ENCODE measurements at places on chromosomes 3 and 15. TPM values are rescaled to one million over a fixed set of nuclear protein-coding genes. Genes with fewer than 3 reads are reported as not detected.

EIF4G1 gene
- 246 TPM for total RNA-seq

TTLL13 gene
- total RNA-seq: 1.4 TPM

ZNF621 gene
- total RNA-seq: 27.4 TPM

GOLGA6L4 gene
- total RNA-seq: 3.1 TPM

CLRN1 gene
- not detected for total RNA-seq

CCR9 gene
- 4.5 TPM for total RNA-seq

ACKR4 gene
- 0.17 TPM for total RNA-seq

DNA sequence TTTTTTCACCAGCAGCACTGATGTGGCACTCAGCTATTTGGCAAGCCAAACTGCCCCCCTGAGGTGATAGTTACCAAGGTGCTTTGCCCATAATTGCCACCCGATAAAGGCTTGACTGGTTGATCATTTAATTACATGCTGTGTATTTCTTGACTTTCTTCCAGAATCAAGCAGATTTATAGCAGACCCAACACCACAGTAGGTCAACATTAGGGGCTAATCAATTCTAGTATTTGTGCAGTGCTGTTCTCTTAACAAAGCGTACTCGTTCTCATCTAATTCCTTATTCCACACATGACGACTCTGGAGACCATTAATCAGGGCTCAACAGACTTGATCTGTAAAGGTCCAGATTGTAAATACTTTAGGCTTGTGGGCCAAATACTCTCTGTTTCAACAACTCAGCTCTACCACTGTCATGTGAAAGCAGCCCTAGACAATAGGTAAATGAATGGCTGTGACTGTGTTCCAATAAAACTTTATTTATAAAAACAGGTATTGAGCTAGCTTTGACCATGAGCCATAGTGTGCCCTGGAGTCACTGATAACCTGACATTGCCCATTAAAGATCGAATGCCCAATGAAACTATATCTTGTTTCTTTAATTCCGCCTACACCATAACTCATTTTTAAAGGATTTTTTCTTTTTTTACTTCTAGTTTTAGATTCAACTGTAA, 119.1 kb upstream of the TMC3 start:
- no peak for DNase-seq
- no peaks in the 10 kb centered on the region for H3K27me3 ChIP-seq
- no peak overlapping the region for H3K27ac ChIP-seq
- H3K36me3 ChIP-seq: no peaks in the 10 kb centered on the region

GRCh38 chr15:62426387-62426956, 261.4 kb upstream of the C2CD4B start:
- no peaks in the 10 kb centered on the region for H3K36me3 ChIP-seq
- no peaks in the 10 kb centered on the region for H3K4me1 ChIP-seq
- peaks cover 4% of the 10 kb centered on the region for H3K27me3 ChIP-seq
- H3K4me3 ChIP-seq: no peak overlapping the region
- no peak overlapping the region for H3K27ac ChIP-seq
- DNase-seq: no peak

GRCh38 chr15:26634319-26634718, 138.5 kb downstream of the GABRB3 start:
- no peaks in the 10 kb centered on the region for H3K36me3 ChIP-seq
- no peak overlapping the region for H3K4me3 ChIP-seq
- H3K27ac ChIP-seq: no peak overlapping the region
- no peak for DNase-seq
- no peaks in the 10 kb centered on the region for H3K4me1 ChIP-seq
- no peaks in the 10 kb centered on the region for H3K27me3 ChIP-seq

DNA sequence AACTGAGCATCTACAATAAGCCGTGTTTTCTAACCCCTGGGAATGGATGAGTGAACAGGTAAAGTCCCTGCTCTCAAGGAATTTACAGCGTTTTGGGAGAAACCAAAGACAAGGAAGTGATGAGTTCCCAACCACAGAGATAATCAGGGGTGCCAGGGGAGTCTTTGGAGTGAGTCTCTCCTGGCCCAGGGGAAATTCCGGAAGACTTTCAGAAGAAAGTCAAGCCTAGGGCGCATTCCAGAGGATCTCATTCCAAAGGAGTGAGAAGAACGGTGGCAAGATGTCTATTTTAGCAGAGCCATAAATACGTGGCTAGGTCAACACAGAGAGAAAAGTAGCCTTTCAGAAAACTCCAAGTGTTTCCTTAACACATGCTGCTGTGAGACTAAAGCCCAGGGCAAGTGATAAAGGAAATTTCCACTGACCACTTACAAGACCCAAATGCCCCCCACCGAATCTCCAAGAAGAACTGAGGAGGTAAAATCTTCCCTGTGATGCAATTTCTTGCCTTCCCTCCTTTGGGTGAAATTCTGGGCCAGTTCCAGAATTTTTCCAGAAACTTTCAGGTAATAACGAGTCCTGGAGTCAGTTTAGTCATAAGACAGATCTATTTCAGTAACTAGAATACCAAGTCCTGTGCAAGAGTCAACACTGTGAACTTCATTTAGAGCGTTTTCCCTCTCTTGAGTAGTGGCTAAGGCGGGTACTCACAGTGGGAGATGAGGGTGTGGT, 437.4 kb downstream of the NR2F2 start:
- H3K36me3 ChIP-seq: no peaks in the 10 kb centered on the region
- H3K4me3 ChIP-seq: no peak overlapping the region
- DNase-seq: no peak
- H3K4me1 ChIP-seq: no peaks in the 10 kb centered on the region

DNA sequence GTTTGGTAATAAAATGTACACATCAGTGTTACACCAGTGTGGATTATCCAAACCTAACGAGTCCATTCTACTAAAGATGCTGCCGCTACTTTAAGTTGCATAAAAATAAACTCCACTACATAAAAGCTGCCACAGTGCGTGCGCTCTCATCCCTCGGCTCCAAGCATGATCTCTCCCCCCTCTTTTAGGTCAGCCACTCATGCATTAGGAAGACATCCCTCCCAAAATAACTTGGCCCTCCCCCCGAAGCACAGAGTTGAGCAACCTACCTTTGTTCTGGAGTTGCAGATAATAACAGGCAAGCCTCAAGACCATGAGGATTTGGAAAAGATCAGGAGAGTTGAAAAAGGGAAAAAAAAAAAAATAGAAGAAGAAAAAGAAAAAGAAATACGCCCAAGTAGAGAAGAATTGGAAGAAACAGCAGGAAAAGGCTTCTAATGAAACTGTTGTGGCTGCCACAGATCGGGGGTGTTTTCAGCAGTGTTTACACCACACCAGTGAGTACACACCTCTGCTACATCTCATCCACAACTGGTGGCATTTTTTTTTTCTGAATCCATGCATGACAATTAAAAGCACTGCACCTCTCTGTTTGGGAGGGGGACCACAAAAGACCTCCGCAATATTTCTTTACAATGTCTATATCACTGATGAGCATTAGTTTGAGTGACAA, 339.2 kb downstream of the FOXP1 start:
- DNase-seq: no peak
- no peaks in the 10 kb centered on the region for H3K27me3 ChIP-seq
- peaks cover 7% of the 10 kb centered on the region for H3K4me1 ChIP-seq
- no peak overlapping the region for H3K27ac ChIP-seq
- no peak overlapping the region for H3K4me3 ChIP-seq

DNA sequence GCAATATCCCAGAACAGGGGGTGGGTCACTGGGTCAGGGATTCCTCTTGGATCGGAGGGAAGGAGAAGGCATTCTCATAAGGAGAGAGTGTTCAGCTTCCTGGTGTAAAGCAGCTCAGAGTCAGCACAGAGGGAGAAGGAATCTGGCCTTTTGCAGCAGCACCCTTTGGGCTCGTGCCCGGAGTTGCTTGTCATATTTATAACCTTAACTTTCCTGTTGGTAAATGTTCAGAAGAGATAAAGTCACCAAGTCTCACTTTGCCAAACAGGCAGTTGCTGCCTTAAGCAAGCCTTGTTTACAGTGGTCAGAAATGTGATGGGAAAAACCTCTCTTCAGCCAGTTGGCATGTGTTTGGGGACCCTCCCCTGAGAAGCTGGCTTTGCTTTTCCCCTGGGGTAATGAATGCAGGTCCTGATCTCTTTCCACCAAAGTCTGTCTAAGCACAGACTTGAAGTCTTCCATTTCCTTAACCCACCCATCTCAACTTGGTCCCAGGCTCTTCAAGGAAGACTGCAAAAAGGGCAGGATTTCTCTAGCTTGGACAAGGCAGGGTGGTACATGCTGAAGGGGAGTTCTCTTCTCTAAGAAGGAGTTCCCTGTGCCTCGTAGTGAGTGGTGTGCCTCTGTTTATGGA, 206.9 kb upstream of the BHLHE40 start:
- no peaks in the 10 kb centered on the region for H3K27me3 ChIP-seq
- no peaks in the 10 kb centered on the region for H3K4me1 ChIP-seq
- no peak overlapping the region for H3K27ac ChIP-seq
- peaks cover 9% of the 10 kb centered on the region for H3K36me3 ChIP-seq

- H3K4me1 ChIP-seq: no peaks in the 10 kb centered on the region
- no peak for DNase-seq
- no peak overlapping the region for H3K27ac ChIP-seq
- no peak overlapping the region for H3K4me3 ChIP-seq
These were observed 36.2 kb downstream of the ICE2 start for GRCh38 chr15:60442763-60443162.

DNA sequence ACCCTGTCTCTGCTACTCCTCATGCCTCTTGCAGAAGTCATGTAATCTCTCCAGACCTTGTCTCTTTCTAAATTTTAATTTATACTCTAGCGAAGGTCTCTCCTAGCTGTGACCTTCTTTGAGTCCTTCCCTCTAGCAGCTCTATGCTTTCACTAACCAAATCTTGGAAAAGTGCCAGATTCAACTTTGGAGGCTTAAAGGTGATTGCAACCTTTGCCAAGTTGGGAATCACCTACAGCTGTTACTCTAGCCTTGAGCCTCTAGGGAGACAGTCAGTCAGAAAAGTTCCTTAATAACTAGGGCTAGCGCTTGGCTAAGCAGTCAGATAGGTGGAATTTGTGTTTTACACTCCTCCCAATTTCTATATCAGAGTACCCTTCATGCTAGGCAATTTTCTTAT, 46.1 kb upstream of the ABI3BP start:
- H3K27me3 ChIP-seq: no peaks in the 10 kb centered on the region
- DNase-seq: no peak
- H3K27ac ChIP-seq: no peak overlapping the region
- H3K4me3 ChIP-seq: no peak overlapping the region
- no peaks in the 10 kb centered on the region for H3K36me3 ChIP-seq

GRCh38 chr3:20322085-20322484, 136.1 kb upstream of the SGO1 start:
- H3K4me1 ChIP-seq: no peaks in the 10 kb centered on the region
- H3K27ac ChIP-seq: no peak overlapping the region
- H3K4me3 ChIP-seq: no peak overlapping the region
- no peaks in the 10 kb centered on the region for H3K36me3 ChIP-seq
- H3K27me3 ChIP-seq: no peaks in the 10 kb centered on the region

GRCh38 chr3:141280690-141281089, 49.1 kb downstream of the PXYLP1 start:
- H3K4me3 ChIP-seq: no peak overlapping the region
- no peaks in the 10 kb centered on the region for H3K36me3 ChIP-seq
- no peak overlapping the region for H3K27ac ChIP-seq
- no peak for DNase-seq

GRCh38 chr3:126053513-126053912, 30.4 kb downstream of the SLC41A3 start:
- peaks cover 3% of the 10 kb centered on the region for H3K36me3 ChIP-seq
- H3K4me1 ChIP-seq: no peaks in the 10 kb centered on the region
- H3K4me3 ChIP-seq: no peak overlapping the region
- no peaks in the 10 kb centered on the region for H3K27me3 ChIP-seq
- no peak for DNase-seq

DNA sequence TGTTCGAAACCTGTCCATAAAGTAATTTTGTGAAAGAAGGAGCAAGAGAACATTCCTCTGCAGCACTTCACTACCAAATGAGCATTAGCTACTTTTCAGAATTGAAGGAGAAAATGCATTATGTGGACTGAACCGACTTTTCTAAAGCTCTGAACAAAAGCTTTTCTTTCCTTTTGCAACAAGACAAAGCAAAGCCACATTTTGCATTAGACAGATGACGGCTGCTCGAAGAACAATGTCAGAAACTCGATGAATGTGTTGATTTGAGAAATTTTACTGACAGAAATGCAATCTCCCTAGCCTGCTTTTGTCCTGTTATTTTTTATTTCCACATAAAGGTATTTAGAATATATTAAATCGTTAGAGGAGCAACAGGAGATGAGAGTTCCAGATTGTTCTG, 44.4 kb downstream of the AGTR1 start:
- H3K27me3 ChIP-seq: no peaks in the 10 kb centered on the region
- H3K4me1 ChIP-seq: no peaks in the 10 kb centered on the region
- no peak for DNase-seq
- H3K4me3 ChIP-seq: no peak overlapping the region
- no peak overlapping the region for H3K27ac ChIP-seq
- no peaks in the 10 kb centered on the region for H3K36me3 ChIP-seq

GRCh38 chr15:25652704-25653103, 210.4 kb downstream of the ATP10A start:
- no peaks in the 10 kb centered on the region for H3K27me3 ChIP-seq
- no peak for DNase-seq
- no peak overlapping the region for H3K4me3 ChIP-seq
- no peaks in the 10 kb centered on the region for H3K36me3 ChIP-seq
- H3K27ac ChIP-seq: no peak overlapping the region

DNA sequence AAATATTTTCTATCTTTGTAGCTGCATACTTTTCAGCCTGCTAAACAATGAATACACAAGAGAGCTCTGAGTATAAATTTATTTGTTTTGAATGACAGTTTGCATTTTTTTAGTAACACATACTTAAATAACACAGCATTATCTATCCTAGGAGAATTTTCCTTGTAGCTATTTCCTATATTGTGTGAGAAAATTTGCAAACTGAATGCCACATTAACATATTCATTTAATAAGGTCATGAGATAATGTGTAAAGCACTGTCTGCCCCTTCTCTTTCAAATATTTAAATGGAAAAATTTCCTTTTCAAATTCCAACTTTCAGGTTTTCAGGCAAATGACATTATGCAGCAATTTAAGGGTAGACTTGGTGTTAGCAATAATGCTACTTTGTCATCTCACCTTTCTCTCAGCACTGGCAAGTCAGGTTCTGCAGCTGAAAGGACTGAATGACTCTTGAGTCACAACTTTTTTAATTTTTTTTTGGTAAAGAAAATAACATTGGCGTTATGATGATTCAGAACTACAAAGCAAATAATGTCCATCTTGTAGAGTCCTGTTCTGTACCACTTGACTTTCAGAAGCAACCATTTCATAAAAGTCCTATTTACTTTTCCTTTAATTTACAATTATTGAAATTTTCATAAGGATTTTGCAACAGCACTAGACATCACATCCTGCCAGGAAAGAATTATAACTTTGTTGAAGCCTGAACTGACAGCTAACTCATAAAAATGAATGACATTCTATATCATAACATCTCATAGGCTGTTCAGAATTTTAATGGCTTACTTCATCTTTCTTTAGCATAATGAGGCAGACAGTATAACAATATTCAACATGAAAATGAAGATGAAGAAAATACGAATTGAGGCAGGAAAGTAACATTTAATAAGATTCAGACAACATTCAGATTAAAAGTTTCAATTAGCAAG, 681.6 kb upstream of the SEMA6D start:
- H3K4me1 ChIP-seq: no peaks in the 10 kb centered on the region
- no peak for DNase-seq
- H3K4me3 ChIP-seq: no peak overlapping the region
- H3K27ac ChIP-seq: no peak overlapping the region

- H3K4me1 ChIP-seq: peaks cover 13% of the 10 kb centered on the region
- H3K27me3 ChIP-seq: no peaks in the 10 kb centered on the region
- no peak overlapping the region for H3K4me3 ChIP-seq
- peaks cover 62% of the 10 kb centered on the region for H3K36me3 ChIP-seq
These were observed 7.9 kb downstream of the RPL32 start for GRCh38 chr3:12833222-12834161.
